ENCODE measurements at places on chromosomes 1 and 21.

DNA sequence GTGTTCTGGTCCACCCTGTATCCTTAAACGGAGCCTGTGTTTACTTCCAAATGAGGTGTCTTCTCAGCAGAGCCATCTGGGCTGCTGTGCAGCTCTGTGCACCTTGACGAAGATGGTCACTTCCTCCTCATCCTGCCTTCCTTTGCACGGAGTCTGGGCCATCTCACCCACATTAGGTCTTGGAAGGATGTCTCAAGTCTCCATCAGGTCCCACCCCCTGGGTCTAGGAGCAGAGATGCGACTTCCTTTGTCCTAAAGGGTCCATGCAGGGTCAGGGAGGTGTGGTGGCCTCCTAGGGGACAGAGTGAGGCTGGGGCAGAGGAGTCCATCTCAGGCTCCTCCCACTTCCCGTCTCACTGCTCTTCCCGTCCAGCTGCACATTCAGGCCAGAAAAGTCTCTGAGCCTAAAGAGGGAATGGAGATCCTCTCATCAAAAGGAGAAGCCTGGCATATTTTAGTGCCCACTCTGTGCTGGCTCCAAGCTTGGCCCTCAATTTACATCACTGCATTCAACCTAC is 209.2 kb downstream of the MATN1 start:
- DNase-seq: no peak

DNA sequence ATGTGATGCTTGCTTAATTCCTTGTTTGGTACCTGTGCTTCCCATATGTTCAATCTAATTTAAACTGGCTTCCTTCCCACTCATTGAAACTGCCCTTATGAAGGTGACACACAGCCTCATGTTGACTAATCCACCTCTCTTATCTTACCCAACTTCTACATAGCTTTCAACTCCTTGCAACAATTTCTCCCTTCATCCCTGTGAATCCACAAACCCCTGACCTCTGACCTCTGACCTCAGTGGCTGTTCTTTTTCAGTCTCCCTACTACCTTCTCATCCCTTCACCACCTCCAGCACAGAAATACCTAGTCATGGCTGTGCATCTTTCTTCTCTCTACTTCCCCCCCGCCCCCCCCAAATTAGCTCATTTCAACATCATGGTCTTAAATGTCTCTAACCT is 144.5 kb downstream of the TTLL7 start:
- no peak for DNase-seq

GRCh38 chr1:213817156-213817555 is 170.6 kb upstream of the PROX1 start:
- no peak for DNase-seq

DNA sequence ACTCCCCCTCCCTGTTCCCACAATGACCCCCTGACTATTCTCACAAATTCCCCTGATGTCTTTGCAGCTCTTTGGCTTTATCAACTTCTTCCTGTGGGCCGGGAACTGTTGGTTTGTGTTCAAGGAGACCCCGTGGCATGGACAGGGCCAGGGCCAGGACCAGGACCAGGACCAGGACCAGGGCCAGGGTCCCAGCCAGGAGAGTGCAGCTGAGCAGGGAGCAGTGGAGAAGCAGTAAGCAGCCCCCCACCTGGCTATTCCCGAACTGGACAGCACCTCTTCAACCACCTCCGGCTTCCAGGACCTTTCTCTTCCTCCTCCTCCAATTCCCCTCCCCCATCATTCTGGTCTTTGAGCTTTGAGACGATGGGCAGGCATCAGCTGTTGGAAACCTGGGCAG is 4.4 kb upstream of the ATXN7L2 start:
- DNase-seq: no peak

- DNase-seq: no peak
Measured at GRCh38 chr21:44709426-44710293, 1.7 kb downstream of the TSPEAR start.

All from HFFc6 (cell line).